Activated naive CD8-positive, alpha-beta T cell treated with anti-CD3 and anti-CD28 coated beads, Interleukin-2, amount 10 ng/mL, durations not matched to agents 7 days and 5 days (primary cell): ENCODE measurements at places on chromosomes 7 and 10.

GRCh38 chr7:92251181-92251580 lies 5.4 kb downstream of the ANKIB1 start:
- no peak for DNase-seq

GRCh38 chr7:141979568-141979967 lies 6.0 kb upstream of the TAS2R38 start:
- no peak for DNase-seq

DNA sequence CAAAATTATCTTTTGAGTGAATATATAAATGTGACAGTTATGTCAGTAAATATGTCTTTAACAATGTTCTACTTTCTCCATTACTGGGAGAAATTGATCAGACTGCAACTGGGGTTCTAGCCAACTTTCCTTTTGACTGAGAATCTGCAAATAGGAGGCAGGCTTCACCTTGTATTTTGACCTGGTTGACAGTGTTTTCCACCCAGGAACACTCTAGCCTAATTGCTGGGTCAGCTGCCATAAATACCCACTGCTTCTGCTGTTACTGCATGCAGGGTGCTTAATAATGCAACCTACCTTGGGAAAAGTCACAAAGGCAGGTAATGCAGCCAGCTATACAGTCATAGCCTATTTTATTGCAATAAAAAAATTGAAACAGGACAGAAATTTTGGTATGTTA lies 319.0 kb downstream of the DGKB start:
- no peak for DNase-seq

GRCh38 chr10:124344931-124345330 lies 73.8 kb downstream of the OAT start:
- DNase-seq, result no peak

DNA sequence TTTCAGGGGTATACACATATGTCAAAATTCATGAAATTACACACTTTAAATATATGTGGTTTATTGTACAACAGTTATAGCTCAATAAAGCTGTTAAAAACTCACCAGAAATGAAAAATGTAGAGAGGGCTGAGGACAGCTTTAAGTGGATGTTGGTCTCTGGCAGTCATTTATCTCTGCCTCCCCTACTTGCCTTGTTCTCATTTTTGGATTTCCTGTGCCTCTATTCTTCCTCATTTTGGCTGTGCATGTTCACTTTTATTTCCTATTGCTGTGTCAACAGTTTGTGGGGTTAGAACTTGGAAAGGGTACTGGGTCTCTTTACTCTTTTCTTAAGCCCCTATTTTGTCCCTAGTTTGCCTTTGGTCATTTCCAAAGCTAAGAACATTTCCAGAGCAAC lies 18.6 kb upstream of the MEST start:
- no peak for DNase-seq

DNA sequence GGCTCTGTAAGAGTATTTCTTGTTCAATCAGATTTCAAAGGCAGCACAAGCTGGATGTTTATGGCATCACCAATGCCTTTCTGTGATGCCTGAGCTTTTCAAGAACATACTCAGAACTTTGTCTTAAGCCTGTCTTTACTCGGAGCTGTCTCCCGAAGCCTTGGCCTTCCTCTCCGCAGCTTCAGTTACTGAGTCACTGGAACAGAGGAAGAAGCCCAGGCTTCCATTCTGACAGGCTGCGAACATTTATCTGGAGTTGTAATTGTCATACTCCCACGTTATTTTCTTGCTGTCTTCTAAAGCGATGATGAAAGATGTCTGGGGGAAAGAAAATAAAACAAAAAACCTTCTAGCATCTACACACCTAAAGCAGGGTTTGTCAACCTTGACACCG lies 43.9 kb downstream of the GRK5 start:
- no peak for DNase-seq

GRCh38 chr10:88121361-88121760 lies 257.9 kb downstream of the PTEN start:
- no peak for DNase-seq

DNA sequence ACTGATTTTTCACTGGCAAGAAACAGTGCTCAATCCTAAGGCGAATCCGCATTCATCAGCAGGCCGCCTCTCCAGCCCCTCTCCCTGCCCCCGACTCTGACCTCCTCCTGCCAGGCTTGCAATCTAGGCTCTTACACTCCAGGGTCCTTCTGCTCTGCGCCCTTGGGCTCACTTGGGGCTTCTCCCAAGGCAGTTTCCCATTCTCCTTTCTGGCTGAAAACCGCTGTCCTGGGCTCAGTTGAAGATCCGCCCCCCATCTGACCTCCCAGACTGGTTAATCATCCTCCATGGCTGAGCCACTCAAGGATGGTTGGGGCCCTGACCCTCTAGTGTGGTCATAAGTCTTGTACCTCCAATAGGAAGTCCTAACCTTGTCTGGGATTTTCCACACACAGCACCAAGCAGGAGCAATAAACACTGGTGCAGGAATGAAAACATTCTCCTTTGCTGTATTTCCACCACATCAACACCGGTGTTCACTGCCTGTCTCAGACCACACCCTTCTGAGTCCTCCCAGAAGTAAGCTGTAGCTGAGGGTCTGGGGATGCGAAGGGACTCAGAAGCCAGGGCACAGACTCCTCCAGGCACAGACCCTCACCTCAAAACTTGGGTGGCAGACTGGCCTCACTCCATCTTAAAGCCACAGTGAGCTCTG lies 42.4 kb downstream of the TNS3 start:
- no peak for DNase-seq

- no peak for DNase-seq
These were observed 111.7 kb upstream of the MBL2 start for GRCh38 chr10:52883996-52884871.

DNA sequence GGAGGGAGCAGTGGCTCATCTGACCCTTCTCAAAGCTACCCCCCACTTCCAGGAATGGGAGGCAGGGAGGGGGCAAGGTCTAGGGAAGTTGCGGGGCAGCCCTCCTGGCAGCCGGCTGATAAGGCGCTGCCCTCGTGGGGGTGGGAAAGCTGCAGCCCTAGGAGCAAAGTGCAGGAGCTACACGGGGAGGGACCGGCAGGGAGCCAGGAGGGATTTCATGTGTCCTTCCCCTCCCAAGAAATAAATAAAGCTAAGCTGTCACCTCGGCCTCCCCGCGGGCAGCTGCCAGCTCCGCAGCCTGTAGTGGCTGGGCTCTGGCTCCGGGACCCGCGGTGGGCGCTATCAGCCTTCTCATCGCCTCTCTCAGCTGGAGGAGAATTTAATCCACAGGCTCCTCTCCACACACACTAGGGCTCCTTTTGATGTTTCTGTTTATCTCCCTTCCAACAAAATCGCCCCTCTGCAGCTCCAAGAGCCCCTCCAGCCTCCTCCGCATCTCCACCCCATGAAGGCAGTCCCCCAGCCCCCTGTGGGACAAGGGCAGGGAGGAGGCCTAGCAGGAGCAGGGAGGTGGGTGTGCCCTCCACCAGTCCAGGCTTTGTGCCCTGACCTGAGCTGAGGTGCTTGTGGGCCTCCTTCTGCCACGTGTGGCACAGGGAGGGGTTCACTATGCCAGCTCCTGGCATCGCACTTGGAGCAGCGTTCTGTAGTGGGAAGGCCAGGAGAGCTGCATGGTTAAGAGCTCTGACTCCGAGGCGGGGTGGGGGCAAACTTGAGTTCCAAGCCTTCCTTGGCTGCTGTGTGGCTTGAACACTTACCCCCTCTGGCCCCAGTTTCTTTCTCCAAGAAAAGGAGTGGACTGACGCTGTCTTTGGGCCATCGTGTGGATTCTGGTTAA lies 80.5 kb downstream of the C10orf105 start:
- no peak for DNase-seq

DNA sequence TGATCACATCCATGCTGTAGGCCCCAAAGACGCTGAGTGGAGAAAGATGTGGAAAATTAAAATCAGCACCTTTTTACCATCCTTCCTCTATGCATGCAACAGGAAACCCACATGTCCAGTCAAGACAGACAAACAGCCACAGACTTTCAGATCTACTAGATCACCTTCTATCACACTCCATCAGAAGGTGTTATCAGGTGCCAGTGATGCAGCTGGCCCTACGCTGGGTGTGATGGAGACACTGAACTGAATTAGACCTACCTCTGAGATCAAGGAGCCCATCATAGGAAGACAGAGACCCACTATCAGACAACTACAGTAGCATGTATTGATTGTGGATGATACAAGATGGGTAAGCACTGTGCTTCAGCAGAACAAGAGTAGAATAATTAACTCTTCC lies 15.5 kb downstream of the CYP3A4 start:
- DNase-seq, result no peak

- DNase-seq, result no peak
These were observed 155.0 kb upstream of the LYZL2 start for GRCh38 chr10:30784524-30784896.

DNA sequence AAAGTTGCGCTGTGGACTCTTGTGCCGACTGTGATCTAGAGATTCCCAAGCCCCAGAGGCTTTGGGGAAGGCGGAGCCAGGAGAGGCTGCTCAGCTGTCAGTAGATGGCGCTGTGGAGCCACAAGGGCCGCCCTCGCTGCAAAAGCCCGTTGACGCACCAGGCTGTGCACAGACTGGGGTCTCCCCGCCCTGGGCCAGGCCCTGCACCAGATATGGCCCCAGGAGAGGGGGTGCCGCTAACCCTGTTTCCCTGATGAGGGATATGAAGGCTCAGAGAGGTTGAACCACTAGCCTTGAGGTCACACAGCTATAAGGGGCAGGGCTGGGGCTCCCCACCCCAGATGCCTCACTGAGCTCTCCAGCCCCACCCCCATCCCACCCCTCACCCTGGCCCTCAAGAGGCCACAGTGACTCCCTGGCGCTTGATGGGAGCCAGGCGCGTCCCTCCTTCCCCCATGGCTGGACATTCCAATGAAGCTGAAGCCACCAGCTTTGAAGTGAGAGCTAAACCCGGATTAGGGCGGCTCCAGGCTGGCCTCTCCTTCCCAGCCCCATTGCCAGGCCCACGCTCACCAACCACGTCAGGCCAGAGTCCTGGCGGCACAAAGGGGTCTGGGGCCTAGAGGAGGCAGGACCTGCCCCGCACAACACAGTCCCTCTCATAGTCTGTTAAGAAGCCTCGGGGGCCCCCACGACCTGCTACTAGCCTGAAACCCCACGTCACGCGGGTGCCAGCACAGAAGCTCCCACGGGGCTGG lies 26.4 kb downstream of the MYL10 start:
- peak; percentile 79 for DNase-seq

DNA sequence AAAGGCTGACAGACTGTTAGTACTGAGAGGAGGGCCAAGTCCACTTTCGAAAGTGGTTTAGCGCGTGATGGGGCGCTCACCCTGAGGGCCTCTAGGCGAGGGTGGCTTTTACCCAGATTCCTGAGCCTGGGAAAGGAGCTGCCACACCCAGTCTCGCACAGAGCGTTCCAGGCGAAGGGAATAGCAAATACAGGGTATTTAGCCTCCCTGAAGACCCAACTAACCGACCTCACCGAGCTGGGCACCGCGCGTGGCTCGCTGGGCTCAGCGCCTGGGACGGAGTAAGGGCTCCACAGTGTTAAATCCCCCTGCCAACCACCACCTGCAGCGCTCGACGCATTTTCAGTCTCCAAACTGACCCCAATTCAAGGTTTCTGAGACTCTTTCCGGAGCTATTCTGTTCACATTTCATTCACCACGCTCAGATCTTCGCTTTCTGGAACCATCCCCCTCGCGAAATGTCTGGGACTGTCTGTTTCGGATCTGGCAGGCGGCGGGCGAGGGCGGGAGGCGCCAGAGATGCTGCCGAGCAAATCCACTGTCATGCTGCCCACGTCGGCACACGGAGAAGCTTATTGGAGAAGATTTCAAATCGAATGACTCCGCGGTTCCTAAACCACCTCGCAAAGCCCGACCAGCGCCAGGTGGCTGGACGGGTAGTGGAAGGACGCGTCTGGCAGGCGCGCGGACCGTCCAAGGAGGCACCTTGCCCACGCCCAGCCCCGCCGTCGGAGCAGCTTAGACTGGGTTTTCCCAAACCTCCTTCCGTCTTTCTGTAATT lies 1.4 kb upstream of the OSBPL3 start:
- DNase-seq, result peak; percentile 53

DNA sequence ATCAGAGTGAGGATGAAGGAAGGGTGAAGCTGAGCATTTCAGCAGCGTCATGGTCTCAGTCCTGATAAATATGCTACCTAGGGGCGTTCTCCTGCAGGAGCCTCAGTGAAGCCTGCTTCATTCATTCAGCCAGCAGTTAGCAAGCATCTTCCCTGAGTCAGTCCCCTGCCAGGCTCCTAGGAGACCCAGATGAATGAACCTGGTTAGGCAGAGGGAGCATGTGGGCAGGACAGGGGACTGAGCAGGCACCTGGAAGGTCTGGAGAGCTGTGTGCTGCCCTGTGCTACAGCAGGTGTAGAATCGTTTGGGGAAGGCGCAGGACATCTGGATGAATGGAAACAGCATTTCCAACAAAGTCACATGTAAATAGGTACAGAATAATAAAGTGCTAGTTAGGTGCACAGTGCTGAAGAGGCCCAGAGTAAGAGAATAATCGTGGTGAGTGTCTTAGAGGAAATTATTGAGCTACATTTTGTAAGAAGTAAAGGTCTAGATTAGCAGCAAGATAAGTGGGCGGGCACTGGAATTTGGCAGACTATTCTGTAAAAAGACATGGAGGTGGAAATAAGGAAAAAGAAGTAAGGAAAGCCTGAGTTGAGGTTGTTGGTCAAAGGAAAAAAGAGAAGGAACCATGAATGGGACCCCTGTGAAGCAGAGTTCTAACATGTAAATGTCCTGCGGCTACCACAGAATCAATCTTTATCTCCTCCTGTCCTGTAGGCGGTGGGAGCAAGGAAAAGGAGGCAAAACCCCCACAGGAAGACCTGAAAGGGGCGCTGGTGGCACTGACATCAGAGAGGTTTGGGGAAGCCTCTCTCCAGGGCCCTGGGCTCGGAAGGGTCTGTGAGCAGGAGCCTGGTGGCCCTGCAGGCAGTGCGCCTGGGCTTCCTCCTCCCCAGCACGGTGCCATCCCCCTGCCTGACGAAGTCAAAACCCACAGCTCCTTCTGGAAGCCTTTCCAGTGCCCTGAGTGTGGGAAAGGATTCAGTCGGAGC lies 12.0 kb downstream of the ZSCAN25 start:
- DNase-seq, result no peak

DNA sequence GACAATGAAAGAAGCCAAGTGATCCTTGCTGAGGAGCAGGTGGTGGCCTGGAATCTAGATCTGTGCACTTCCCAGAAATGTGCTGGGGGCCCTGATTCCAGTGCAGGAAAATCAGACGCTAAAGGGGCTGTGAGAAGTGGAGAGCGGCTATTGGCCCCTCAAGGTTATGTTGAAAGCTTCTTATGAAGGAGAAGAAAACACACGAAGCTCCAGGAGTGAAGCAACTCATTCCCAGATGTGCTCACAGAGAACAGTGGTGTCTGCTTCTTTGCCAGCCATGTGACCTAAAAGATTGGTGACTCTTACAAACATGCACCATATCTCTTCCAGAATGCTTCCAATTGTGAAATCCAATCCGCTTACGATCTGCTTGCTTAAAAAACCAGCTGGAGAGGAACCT lies 679.3 kb upstream of the IGFBP3 start:
- DNase-seq, result no peak

DNA sequence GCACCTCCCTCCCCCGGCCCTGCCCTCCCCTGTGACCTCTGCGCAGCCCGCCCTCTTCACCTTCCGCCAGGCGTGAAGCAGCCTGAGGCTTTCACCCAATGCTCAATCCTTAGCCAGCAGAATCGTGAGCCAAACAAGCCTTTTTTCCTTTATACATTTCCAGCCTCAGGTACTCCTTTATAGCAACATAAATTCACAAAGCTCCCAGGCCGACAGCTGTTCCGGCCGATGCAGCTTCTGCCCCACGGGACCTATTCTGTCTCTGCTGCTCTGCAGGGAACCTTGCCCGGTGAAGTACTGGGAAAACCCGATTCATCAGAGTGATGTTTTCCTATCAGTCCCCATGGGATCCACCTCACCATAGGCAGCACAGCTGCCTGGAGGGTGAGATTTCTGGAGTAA lies 87.4 kb downstream of the CHST15 start:
- no peak for DNase-seq
